ENCODE measurements at places on chromosomes 2 and 18. TPM values are rescaled to one million over a fixed set of nuclear protein-coding genes. Genes with fewer than 3 reads are reported as not detected.

The UGT1A8 gene
- total RNA-seq, result not detected

The SCTR gene
- total RNA-seq, result not detected

The DSG2 gene
- total RNA-seq, result 1.6 TPM

The HAAO gene
- not detected for total RNA-seq

The CAMKMT gene
- total RNA-seq, result 12.1 TPM

The GAL3ST2 gene
- not detected for total RNA-seq

The LOXHD1 gene
- 0.35 TPM for total RNA-seq

The LCT gene
- 0.19 TPM for total RNA-seq

The TSPYL6 gene
- not detected for total RNA-seq

The TPRKB gene
- 39.5 TPM for total RNA-seq

The C2orf81 gene
- 3.0 TPM for total RNA-seq
